ENCODE measurements at places on chromosomes 16 and 17. TPM values are rescaled to one million over a fixed set of nuclear protein-coding genes. Genes with fewer than 3 reads are reported as not detected.

The RAMP2 gene
- total RNA-seq = 39.8 TPM

The NPTX1 gene
- 0.56 TPM for total RNA-seq

The ZNF213 gene
- total RNA-seq = 8.1 TPM

The MYO15A gene
- total RNA-seq = 0.76 TPM

The TP53TG3D gene
- not detected for total RNA-seq

The ITGB4 gene
- 3.9 TPM for total RNA-seq

The KCNG4 gene
- total RNA-seq = not detected

The KRT12 gene
- total RNA-seq = not detected

The CCL1 gene
- total RNA-seq = not detected

The CCL13 gene
- 0.73 TPM for total RNA-seq

The CDRT15 gene
- not detected for total RNA-seq

The DNAAF1 gene
- not detected for total RNA-seq

The FA2H gene
- not detected for total RNA-seq

The KRTAP4-4 gene
- total RNA-seq = not detected

The RAB26 gene
- total RNA-seq = 1.7 TPM

The NUPR1 gene
- total RNA-seq = 23.7 TPM

The MYOCD gene
- total RNA-seq = 0.57 TPM

The CCDC40 gene
- 1.7 TPM for total RNA-seq

The GAS2L2 gene
- 0.27 TPM for total RNA-seq
